ENCODE measurements at places on chromosomes 12 and 14.
A peak's percentile ranks its signal among the peaks of the same experiment; 100 is the strongest.

DNA sequence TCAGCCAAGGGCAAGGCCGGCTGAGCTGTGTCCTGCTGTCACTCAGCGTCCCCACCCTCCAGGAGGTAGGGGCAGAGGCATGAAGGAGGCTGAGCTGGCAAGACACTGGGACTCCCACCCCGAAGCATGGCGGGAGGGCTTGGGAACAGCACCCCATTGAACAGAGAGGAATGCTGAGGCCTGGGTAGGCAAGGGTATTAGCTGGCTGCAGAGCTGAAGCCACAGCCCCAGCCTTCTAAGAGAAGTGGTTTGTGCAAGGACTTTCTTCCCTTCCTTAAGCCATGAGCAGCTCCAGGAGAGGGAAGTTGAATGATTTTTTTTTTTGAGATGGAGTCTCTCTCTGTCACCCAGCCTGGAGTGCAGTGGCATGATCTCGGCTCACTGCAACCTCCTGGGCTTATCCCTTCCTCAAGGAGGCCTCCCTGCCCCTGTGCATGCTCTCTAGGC, 6.6 kb upstream of the CFAP73 start:
- DNase-seq = no peak

DNA sequence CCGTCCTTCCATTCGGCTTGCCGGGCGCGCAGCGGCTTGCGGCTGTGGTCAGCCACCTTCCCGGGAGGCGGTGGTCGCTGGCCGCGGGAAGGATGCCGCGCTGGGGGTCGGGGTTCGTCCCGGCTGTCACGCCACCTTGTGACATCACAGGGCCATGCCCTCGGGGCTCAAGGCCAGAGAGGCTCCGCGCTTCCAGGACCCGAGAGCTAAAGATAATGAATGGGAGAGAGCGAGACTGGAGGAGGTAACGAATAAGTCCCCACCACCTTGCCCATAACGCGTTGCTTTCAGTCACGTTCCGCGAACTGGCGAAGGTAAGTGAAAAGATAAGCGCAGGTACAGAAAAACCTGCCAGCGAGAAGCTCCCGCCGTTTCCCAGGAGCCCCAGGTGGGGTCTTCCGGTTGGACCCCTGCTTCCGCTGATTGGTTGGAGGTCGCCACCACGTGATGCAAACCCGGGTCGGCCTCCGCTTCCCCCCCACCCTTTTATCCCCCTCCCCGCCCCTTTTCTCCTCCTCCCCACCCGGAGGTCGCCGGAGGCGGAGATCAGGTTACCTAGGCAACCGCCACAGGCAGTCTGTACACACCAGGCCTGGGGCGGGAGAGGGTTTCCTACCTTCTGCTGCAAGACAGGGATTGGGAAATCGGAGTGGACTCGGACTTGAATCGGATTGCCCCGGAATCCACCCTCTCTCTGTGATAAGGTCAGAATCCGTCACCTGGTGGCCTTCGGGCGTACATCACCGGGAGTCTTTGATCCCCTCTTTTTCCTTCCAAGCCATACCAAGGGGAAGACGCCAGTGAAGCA, at the start of gene LRRC9:
Gene LRRC9 (plus strand): TSS at position 575 of the 808 bp plus-strand sequence.
- DNase-seq = no peak

DNA sequence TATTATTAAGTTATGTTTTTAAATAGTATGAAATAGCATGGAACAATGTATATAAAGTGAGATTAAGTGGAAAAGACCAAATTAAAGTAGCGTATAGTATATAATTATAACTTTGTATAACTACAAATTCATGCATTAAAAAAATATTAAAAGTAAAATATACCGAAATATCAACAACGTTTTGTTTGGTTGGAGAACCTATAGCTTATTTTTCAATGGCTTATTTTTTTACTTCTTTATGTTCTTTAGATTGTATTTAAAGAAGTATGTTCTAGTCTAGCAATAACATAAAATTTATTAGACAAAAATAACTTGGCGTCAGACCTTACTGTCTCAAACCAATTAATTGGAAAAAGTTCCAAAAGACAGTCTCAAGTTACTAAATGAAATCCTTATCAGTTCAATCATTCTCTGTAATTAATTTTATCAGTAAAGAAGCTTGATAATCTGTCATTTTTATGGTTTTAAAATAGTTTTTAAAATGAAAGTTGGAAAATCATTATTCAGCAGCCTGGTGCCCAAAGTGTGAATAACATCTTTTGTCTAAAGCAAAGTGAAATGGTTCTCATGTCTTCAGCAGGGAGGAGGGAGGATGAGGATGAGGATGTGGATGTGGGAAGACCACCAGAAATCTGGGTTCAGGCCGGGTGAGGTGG, 46.7 kb downstream of the IRAK3 start:
- no peak for DNase-seq

DNA sequence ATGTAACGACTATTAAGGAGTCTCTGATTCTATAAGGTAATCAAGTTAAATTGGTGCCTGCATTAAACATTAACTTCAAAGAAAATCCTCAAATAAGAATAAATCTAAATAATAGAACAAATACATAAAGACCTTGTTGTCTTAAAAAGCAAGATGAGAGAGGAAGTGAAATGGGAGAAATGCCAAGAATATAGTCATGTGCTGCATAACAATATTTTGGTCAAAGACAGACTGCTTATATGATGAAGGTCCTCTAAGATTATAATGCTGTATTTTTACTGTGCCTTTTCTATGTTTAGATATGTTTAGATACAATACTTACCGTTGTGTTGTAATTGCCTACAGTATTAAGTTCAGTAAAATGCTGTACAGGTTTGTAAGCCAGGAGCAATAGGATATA, 213.6 kb downstream of the C12orf42 start:
- DNase-seq = no peak

- DNase-seq = peak; percentile 36
Measured at GRCh38 chr12:74152370-74152769, 385.3 kb upstream of the ATXN7L3B start.

GRCh38 chr14:72499746-72500145, 394.2 kb downstream of the DPF3 start:
- DNase-seq = no peak

DNA sequence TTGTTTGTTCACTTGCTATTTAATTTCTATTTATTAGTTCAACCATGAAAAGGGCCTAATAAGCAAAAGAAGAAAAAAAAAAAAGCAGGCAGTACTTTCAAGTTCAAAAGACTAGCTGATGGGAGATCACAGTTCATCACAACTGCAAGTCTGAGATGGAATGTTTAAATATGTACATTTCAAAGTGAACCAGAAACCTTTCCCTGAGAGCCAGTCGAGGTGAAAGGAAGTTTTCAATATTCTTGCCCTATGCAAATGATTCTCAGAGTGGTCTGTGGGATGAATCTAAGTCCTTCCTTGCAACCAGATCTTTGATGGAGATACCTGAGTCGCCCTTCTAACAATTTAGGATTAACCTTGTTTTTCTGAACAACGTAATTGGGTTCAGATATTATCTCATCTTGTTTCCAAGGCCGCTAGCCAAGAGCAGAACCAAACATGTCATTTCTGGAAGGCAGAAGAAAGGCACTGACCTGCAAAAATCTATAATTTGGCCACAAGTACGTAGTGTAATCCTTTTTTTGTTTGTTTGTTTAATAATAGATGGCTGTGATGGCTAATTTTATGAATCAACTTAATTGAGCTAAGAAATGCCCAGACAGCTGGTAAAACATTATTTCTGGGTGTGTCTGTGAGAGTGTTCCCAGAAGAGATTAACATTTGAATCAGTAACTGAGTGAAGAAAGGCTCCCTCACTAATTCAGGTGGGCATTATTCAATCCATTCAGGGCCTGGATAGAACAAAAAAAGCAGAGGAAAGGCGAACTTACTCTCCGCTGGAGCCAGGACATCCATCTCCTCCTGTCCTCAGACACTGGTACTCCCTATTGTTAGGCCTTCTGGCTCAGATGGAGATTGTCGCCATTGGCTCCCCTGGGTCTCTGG, 171.1 kb upstream of the TMPO start:
- no peak for DNase-seq

GRCh38 chr12:88627501-88627900, 47.2 kb upstream of the KITLG start:
- DNase-seq = no peak

DNA sequence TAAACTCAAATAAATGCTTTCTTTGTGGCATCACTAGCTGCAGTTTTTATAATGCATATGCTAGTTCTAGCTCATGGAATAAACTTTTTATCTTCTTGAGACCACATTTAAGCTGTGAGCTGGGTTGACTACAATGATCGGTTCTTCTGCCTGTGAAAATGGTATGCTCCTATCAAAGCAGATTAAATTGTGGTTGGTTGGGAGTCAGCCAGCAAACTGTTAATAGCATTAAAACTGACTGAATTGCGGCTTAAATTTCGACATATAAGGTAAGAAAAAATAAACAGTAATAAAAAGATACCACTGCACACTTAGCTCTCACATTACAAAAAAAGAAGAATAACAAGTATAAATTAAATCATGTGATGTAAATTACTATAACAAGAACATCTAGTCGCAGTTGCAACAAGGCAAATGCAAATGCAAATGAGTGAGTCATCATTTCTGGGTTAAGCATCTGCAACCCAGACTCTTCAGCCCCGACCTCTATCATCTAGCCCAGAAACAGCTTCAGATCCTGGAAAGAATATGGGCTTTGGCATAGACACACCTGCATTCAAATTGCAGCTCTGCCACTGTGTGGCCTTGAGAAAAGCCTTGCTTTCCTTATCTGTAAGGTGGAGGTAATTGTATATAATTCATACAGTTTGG, 19.8 kb upstream of the DHRS7 start:
- DNase-seq = no peak

- no peak for DNase-seq
Measured at GRCh38 chr12:111642681-111643426, 42.9 kb downstream of the BRAP start.

DNA sequence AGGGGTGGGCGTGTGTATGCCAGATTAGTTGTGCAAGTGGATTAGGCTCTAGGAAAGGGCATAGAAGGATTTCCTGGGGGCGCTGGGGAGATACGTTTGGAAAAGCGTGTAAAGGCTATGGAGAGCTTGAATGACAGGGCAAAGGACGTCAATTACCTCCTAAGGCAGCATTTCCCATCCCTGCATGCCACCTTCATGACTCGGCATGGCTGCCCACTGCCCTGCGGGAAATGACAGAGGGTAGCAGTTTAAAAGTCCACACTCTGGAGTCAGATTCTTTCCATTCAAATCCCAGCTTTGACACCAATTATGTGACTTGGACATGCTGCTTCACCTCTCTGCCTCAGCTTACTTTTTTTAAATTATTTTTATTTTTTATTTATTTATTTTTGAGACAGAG, 14.8 kb upstream of the TMEM229B start:
- no peak for DNase-seq

- no peak for DNase-seq
Measured at GRCh38 chr14:103625356-103626095, 3.5 kb upstream of the KLC1 start.

GRCh38 chr12:56212361-56212760, 9.4 kb downstream of the RNF41 start:
- DNase-seq = no peak

- DNase-seq = no peak
Measured at GRCh38 chr14:63605041-63605532, 36.6 kb downstream of the WDR89 start.

- no peak for DNase-seq
Measured at GRCh38 chr12:107178776-107179175, 85.4 kb upstream of the CRY1 start.

- no peak for DNase-seq
Measured at GRCh38 chr14:105979446-105979845, 453.1 kb downstream of the TMEM121 start.

GRCh38 chr14:35783699-35784098, 25.4 kb downstream of the RALGAPA1 start:
- no peak for DNase-seq

DNA sequence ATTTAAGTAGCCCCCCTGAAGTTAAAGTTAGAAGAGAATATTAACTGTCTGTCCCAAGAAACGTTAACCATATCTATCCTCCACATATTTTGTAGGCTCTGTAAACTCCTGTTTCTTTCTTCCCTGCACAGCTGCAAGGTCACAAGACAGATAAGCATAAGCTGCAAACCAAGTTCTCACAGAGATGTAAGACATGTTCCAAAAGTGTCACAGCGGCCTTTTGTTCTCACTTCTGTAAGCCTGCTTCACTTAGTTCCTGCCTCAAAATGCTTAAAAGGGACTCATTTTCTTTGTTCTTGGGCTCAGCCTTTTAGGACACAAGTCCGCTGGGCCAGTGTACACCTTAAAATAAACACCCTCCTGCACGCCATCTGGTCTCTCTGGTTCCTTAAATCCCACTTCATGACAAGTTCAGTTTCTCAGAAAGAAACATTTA, 3.2 kb downstream of the RNASE1 start:
- no peak for DNase-seq

DNA sequence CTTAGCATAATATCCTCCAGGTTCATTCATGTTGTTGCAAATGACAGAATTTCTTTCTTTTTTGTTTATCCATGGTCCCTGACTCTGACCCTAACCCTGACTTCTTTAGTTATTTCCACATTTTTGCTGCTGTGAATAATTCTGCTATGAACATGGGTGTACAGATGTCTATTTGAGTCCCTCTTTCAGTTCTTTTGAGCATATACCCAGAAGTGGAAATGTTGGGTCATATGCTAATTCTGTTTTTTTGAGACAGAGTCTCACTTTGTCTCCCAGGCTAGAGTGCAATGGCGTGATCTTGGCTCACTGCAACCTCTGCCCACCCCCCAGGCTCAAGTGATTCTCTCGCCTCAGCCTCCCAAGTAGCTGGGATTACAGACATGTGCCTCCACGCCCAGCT, 33.1 kb downstream of the KNTC1 start:
- DNase-seq = no peak

- DNase-seq = no peak
Measured at GRCh38 chr12:19759227-19759626, 319.9 kb downstream of the AEBP2 start.

DNA sequence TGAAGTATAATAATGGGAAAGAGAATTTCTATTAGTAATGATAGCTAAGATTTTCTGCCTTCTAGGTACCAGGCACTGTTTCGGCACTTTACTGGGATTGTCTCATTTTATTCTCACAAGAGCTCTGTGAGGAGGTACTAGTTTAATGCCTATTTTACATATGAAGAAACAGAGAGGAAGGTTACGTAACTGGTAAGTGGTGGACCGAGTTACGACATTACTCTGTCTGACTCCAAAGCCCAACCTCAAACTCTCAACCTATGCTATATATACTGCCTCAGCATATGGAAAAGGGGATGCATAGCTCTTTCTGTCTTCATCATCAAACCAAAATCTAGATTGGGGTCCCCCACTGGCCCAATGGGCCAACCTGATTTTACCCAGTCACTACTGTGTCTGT, 133.5 kb downstream of the KTN1 start:
- DNase-seq = no peak

DNA sequence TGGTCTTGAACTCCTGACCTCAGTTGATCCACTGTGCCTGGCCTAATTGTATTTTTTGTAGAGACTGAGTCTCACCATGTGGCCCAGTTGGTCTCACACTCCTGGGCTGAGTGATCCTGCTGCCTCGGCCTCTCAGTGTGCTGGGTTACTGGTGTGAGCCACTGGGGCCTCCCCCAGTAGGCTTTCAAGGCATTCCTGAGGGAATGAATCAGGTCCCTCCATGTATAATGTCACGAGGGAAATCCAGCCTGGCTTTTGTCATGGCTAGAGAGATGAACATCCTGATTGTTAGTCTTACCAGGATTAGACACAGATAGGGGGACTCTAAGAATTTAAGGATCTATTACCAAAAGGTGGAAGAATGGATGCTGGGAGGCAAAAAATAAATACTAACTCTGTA, 51.9 kb downstream of the CPSF2 start:
- DNase-seq = no peak

Measured in brain pericyte (primary cell).